ENCODE measurements at places on chromosomes 7 and 10. TPM values are rescaled to one million over a fixed set of nuclear protein-coding genes. Genes with fewer than 3 reads are reported as not detected.

Gene FGFBP3
- total RNA-seq: 6.6 TPM

Gene ACSL5
- 9.3 TPM for total RNA-seq

Gene DYDC2
- total RNA-seq: not detected

Gene NUTM2A
- 0.11 TPM for total RNA-seq

Gene SYT15B
- total RNA-seq: 68.3 TPM

Gene OR6B1
- not detected for total RNA-seq

Gene TMEM184A
- total RNA-seq: not detected

DNA sequence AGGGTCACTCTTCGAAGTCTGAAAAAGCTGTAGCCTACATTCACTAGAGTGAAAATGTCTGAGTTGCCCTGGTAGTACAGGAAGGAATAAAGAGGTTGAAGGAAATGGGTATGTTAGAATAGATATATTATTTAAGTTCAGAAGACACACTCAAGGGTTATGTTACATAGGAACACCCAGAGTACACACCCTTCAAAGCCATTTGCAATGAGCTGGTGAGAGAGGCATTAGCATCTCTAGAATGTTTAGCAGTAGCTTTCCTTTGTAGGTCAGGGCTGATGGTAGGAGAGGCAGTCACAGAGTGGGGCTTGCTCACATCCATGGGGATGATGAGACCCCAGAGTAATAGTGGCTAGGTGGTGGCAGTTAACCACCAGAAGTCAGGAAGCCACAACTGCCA is 221.2 kb downstream of the SLC25A13 start:
- no peak for DNase-seq

GRCh38 chr7:98187138-98187502 is 24.1 kb upstream of the BHLHA15 start:
- DNase-seq: no peak

GRCh38 chr7:877312-878232 is 1.2 kb downstream of the GET4 start:
- DNase-seq: no peak

- no peak for DNase-seq
Observed at GRCh38 chr10:7186387-7187018, 224.3 kb downstream of the SFMBT2 start.

GRCh38 chr7:23017309-23017708 is 3.4 kb upstream of the HYCC1 start:
- DNase-seq: no peak

DNA sequence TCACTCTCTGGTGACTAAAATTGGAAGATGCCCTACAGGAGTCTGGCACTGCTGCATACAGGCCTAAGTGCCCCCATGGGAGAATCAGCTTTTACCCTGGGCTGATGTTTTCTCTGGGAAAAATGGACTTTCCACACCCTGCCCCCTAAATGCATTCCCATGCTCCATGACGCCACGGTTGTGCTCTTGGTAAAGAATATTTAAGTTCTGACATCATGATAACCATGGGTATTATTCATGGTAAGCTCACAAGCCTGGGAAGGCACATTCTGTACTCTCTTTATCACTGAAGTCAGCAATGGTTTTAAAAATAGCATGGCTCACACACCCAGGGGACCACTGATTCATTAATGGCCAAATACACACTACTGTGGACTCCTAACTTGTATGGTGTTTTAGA is 43.4 kb downstream of the HIPK2 start:
- DNase-seq: no peak

- peak; percentile 56 for DNase-seq
Observed at GRCh38 chr7:130379921-130380860, at the start of gene CPA1. Gene CPA1, plus strand, starts transcription at chr7:130380494. Its CDS starts 27 bp downstream, at chr7:130380521.

- DNase-seq: no peak
Observed at GRCh38 chr7:86644282-86645224, 844 bp downstream of the GRM3 start.

DNA sequence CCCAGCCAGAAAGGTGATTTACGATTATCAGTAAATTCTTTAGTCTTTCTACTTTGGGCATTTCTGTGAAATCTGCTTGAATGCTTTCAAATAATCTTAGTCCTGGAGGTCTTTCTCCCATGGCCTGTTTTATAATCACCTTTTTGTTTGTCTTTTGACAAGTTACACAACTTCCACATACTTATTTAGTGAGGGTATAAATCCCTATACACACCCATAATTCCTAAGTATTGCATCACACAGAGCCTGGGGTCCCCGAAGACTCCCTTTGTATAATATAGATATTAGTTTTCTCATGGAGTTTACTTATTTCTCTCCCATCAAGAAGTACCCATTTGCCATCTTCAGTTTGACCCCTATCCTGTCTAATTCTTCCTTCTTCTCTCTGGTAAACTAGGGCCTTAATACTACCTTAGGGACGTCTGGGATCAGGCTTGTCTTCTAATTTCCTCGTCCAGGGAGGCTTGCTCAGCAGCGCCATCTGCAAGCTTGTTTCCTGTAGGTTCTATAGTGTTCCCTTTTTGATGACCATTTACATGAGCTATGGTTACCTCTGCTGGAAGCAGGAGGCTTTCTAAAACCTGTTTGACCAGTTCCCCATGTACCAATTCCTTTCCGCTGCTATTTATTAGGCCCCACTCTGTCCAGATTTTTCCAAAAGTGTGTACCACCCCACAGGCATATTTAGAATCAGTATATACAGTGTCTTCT is 8.1 kb downstream of the DNAH11 start:
- DNase-seq: no peak

GRCh38 chr7:117480978-117481377 is 1.2 kb downstream of the CFTR start:
- DNase-seq: no peak

GRCh38 chr10:37632641-37633040 is 224.8 kb downstream of the ZNF248 start:
- DNase-seq: no peak

DNA sequence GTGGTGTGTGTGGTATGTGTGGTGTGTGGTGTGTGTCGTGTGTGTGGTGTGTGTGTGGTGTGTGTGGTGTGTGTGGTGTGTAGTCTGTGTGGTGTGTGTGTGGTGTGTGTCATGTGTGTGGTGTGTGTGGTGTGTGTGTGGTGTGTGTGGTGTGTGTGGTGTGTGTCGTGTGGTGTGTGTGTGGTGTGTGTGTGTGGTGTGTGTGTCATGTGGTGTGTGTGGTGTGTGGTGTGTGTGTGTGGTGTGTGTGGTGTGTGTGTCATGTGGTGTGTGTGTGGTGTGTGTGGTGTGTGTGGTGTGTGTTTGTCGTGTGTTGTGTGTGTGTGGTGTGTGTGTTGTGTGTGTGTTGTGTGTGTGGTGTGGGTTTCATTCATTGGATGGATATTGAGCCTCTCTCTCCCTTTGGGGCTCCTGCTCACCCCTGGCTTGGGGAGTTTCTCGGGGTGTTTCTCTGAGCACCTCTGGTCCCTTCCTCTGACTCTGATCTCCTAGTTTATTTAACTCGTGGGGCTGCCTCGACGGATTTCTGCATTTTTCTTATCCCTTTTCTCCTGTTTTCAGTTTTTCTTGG is 145.8 kb downstream of the DNAJB6 start:
- DNase-seq: no peak

- no peak for DNase-seq
Observed at GRCh38 chr10:34427911-34428216, 387.2 kb downstream of the PARD3 start.

Measured in ascending aorta (tissue), 2 donors.